CD8-positive, alpha-beta memory T cell (primary cell): ENCODE measurements at places on chromosomes 7 and 10. TPM values are rescaled to one million over a fixed set of nuclear protein-coding genes. Genes with fewer than 3 reads are reported as not detected.

DNA sequence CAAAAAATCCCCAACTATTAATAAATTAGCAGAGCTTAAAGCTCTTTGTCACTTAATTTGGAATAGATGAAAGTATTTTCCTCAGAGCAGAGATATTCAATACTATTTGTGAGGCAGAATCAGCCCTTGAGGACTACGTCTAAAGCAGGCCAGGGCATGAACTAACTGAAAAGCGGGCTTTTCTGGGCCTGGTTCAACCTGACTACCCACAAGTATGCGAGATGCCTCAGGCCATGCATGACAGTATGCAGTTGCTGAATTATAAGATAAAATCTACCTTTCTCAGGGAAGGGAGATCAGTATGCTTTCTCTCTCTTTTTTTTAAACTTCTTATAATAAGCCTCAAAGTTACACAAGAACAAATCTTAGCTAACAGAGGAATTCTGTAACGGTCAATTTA lies 20.1 kb downstream of the TMEM168 start:
- no peak for DNase-seq

- no peak for DNase-seq
These were observed 44.5 kb upstream of the HSPB1 start for GRCh38 chr7:76257973-76258372.

DNA sequence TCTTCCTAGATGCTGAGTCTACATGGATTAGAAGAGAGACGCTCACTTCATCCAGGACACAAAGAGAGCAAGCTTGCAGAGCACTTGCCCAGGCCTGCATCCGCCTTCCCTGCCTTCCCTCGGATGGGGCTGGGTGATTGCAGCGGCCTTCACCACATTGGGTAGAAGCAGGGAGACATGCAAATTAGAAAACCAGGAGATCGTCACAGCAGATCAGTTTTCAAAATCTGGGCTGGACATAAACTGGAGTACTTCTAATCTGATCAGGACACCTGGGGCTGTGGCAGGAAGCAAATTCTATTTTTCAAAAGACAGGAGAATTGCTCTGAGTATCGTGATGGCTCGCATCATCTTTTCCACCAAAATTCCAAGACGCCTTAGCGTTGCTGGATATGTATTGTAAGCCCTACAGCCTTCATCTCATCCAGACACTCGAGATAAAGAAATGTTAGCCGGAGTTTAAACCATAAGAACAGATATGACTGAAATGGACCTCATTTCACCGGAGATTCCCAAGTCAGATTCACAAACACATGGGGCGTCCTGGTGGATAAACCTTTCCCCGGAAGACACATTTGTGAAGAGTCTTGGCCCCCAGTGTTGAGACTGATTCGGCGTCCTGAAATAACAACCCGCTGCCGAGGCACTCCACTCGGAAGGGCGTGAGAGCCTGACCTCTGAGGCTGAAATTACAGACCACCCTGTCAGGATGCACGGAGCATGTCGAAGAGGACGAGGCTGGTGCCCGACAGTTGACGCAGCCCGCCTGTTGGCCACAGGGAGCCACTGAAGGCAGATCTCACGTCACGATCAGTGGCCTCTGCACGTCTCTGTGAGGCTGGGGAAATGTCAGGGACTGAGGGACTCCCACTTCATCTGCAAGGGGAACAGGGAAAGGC lies 91.2 kb upstream of the PARD3 start:
- no peak for DNase-seq

DNA sequence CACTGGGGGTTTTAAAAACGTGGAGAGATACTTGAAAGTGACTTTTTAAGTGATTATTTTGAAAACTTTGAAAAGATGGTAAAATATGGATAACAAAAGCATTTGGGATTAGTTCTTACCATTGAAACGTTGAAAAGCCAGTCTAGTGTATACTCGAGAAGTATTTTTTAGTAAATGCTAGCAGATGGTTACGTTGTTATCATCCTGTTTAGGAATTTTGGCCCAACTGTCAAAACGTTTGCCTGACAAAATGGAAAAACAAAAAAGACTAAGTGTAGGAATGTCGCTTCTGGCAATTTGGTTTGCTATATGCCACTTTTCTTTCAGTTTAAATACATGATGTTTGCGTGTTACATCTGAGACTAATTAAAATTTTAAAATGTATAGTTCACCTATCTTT lies 1.2 kb downstream of the RBM33 start:
- no peak for DNase-seq

- DNase-seq = peak; percentile 16
These were observed 102.3 kb downstream of the JAZF1 start for GRCh38 chr7:28078036-28078901.

DNA sequence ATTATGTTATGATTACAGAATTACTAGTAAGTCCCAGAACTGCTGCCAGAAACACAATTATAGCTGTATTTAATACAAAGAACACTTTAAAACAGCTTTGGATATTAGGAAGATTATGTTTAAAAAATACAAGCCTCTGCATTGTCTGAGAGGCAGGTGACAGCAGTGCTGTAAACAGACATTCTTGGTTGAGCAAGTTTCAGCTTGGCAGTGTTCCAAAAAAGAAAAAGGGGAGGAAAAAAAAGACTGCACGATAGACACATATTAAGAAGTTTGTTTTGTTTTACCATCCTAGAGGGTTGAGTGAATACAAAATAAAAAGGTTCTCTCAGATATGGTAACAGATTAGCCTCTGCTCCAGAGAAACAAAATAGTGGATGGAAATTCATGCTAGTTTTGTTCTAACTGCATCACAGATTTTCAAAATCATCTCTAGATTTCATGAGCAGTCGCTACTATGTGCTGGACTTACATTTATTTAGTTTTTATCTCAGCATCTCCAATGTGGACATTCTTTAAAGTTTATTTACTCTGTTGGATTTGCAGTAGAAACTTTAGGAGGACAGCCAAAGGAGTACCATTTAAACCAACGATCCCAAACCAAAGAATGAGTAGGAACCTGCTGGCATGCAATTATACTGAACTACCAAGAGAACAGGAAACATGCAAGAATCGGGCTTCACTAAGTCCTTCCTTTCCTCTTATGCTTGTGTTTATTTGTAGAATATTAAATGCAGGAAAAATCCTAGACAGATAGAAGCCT lies 9.0 kb downstream of the FAM204A start:
- DNase-seq = no peak

DNA sequence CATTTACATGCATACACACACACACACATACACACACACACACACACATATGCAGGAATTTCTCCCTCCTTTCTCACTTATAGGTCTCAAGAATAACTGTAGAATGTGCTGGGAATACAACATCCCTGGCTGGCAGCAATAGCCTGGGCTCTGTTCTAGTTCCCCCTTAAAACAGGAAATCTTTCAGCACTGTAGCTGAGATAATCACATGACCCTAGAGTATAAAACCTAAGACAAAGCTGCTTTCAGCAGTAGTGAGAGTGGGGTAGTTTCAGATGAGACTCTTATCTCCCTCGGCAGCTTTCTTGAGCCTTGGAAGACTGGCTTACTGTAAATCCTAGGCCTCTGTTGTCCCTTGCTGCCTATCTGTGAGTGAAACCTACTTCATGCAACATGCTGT lies 137.4 kb upstream of the AKR1E2 start:
- no peak for DNase-seq

- DNase-seq = no peak
These were observed 142.2 kb downstream of the TRIL start for GRCh38 chr7:28815928-28816373.

- no peak for DNase-seq
These were observed 10.9 kb upstream of the FIS1 start for GRCh38 chr7:101255796-101256195.

DNA sequence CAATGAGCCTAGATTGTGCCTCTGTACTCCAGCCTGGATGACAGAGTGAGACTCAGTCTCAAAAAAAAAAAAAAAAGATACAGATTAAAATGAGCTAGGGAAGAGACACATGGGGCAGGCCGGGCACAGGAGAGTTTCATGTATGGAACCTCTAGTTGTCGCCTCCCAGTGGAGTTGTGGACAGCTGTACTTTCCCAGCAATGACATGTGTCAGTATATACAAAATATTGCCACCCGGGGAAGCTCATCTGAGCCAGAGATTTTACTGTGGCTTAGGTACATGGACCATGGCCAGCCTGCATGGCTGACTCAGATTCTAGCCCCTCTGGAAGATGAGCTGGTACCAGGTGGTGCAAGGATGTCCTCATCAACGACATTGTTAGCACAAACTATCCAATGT lies 87.4 kb downstream of the COL26A1 start:
- no peak for DNase-seq

- no peak for DNase-seq
These were observed 81.5 kb upstream of the SYPL1 start for GRCh38 chr7:106193661-106194060.

DNA sequence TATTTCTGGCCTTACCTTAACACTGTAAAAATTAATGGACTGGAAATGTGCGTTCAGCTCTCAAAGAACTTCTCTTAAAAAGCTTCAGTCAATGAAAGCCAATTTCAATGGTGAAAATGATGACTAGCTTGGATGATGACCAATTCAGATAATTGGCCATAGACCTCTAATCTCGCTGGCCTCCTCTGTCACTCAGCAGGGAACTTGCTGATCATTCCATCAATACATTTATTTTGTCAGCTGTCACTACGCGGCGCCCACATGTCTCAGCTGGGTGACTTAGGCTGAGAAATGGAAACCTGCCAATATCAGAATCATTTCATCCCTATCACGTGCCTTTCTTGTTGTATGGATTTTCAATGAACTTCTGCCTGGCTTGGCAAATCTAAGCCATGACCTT lies 673.0 kb upstream of the AUTS2 start:
- DNase-seq = no peak

DNA sequence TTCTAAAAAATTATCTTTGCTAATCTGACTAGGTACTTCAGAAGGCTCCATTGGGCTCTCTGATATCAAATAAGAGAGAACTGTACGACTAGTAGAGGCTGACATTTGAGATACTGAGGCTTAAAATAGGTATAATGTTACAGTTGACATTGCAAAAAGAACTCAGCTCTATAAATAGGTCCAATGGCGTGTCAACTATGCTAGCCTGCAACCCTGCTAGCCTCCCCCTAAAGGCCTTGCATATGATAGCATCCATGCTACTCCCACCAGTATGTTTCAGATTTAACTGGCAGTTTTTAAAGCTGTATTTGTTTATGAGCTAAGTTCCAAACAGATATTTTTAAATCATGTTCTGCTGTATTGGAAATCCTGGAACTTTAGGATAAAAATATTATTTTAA lies at the start of gene PPP1R3A:
TSS of gene PPP1R3A (minus strand) at position 64 of the 400 bp plus-strand sequence. CDS start at position 51, 13 bp downstream.
- no peak for DNase-seq

- DNase-seq = no peak
These were observed 9.6 kb upstream of the AKR1B1 start for GRCh38 chr7:134468475-134468874.

DNA sequence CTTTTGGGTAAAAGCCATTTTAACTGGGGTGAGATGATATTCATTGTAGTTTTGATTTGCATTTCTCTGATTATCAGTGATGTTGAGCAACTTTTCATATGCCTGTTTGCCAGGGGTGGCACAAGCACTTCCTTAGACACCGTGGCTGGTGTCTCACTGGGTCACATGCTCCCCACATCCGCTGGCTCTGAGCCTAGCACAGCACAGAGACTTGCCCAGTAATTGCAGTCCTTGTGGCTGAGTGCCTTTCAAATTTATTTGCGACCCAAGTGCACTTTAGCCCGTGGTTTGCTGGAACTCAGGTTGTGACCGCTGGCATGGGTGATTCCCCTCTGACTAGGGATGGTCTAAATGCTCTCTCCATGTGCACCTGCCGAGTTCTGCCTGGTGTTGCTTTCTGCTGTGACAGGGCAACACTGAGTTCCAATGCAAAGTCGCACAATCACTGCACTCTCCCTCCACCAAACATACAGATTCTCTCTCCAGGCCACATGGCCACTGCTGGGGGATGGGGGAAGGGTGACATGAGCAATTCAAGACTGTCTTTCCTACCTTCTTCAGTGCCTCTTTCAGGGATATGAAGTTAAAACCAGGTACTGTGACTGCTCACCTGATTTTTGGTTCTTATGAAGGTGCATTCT lies 66.5 kb downstream of the ZNF277 start:
- DNase-seq = no peak

GRCh38 chr10:72044417-72045041 lies 43.8 kb downstream of the SPOCK2 start:
- DNase-seq = no peak

DNA sequence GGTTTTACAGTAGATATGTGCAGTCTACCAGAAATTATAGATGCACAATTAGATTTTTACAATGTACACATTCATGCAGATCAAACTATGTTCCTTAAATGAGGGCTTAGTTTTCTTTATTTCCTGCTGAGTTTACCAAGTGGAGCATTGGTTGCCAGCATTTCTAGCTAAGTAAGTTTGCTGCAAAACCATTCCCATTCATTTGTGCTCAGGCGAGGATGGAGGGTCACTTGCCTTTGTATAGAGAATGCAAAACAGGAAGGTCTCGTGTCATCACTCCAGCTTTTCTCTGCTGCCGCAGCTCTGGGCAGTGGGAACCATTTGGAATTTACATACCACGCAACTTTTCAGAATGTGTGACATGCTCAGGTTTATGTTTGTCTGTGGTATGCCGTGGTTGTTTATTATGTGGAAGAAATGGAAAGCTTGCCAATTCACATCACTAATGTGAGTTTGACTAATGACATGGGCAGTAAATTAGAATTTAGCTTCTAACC lies 198.6 kb downstream of the TRIL start:
- DNase-seq = no peak

DNA sequence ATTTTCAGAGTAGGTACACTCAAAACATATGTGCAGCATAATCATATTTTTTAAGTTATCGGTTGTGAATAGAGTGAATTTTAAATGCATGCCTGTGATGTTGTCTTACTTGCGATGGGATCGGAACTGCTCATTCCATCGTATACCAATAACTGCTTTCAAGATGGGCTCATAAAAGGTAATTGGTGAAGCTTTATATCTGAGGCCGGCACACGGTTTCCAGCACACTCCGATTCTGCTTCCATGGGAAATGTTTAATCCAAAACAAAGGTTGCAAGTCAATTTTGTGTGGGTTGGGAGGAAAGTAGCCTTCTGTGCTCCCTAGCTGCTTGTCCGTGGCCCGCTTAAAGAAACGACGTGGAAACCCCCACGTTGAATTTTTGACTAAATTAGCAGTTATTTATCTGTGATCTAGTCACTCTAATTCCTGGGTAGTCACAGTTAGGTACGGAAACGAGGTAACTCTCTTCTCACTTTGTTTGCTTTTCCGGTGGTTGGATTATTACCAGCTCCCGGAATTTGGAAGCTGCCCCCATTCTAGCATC lies 10.1 kb upstream of the CELF2 start:
- no peak for DNase-seq

DNA sequence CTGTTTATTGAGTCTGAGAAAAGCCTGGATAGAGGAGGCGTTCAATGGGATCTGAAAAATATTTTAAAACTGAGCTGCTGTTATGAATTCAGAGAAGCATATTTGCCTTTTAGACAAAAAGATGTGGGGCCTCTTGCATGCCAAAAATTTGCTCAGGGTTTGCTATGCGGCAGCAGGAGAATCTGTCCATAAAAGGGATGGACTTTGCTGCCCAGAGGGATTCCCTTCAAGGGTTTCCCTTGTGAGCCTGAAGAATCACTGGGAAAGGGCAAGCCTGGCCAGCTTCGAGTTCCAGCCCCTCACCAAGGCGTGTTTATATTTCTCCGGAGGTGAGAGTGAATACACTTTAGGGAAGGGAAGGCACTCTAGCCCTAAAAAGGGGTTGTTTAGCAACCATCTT lies 55.5 kb upstream of the CALD1 start:
- DNase-seq = no peak

- no peak for DNase-seq
These were observed 39.3 kb downstream of the SEPTIN7 start for GRCh38 chr7:35839860-35840854.

GRCh38 chr10:88070080-88070880 lies 206.9 kb downstream of the PTEN start:
- DNase-seq = no peak

MMS19 gene
- 27.5 TPM for polyA plus RNA-seq

CFAP46 gene
- polyA plus RNA-seq = not detected

EFCAB10 gene
- polyA plus RNA-seq = not detected
